IMR-90 (cell line): ENCODE measurements at places on chromosomes 2 and 18. TPM values are rescaled to one million over a fixed set of nuclear protein-coding genes. Genes with fewer than 3 reads are reported as not detected.

DNAJC27 gene
- total RNA-seq = 2.0 and 2.8 TPM in 2 replicates

GRCh38 chr2:162123806-162124758 lies 28.0 kb downstream of the GCG start:
- no peaks in the 10 kb centered on the region for H3K36me3 ChIP-seq
- no peak overlapping the region for H3K27ac ChIP-seq
- peaks cover 5% of the 10 kb centered on the region; the same call in 1 of the 2 replicates for H3K4me1 ChIP-seq
- H3K4me3 ChIP-seq = no peak overlapping the region
- DNase-seq = peak; percentile 63

- H3K4me1 ChIP-seq = no peaks in the 10 kb centered on the region
- H3K4me3 ChIP-seq = no peak overlapping the region
- no peaks in the 10 kb centered on the region for H3K36me3 ChIP-seq
- H3K27ac ChIP-seq = no peak overlapping the region
- DNase-seq = no peak
Observed at GRCh38 chr2:232993231-232993821, 19.7 kb downstream of the NGEF start.

SLC9A4 gene
- total RNA-seq = not detected in 2 replicates

EPHA4 gene
- 111 and 132 TPM in 2 replicates for total RNA-seq

DNA sequence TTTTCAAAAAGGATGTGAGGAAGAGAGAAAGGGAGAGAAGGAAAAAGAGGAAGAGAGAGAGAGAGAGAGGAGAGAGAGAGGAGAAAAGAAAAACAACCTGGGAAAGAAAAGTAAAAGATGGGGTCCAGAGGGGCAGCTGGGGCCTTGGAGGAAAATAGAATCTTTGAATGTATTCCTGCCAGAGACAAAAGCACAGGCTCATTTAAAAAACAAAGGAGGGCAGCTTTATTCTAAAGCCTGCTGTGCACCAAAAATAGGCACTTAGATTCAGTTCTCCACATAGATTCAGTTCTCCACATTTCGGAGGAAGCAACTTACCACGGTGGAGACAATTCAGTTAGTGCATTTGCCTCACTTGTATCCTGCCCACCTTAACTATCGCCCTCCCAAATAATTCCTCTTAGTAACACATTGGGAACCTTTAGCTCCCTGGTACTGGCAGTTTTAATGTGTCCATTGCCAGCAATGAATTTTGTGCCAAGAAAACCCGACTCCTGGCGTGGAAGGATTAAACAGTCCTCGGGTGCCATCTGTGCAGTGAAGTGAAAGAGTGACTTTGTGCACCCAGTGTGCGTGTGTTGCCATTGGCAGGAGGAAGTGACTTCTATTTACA lies 71.3 kb downstream of the DPP4 start:
- no peak overlapping the region for H3K4me3 ChIP-seq
- no peaks in the 10 kb centered on the region for H3K27me3 ChIP-seq
- no peak for DNase-seq
- no peak overlapping the region for H3K27ac ChIP-seq
- H3K4me1 ChIP-seq = peaks cover 2% of the 10 kb centered on the region; the same call in 1 of the 2 replicates

FAM237A gene
- total RNA-seq = not detected in 2 replicates

GRCh38 chr2:119383410-119384140 lies 16.8 kb downstream of the DBI start:
- no peaks in the 10 kb centered on the region for H3K4me1 ChIP-seq
- no peak overlapping the region for H3K4me3 ChIP-seq
- no peak overlapping the region for H3K27ac ChIP-seq
- H3K36me3 ChIP-seq = no peaks in the 10 kb centered on the region
- H3K27me3 ChIP-seq = peaks cover 2% of the 10 kb centered on the region

DNA sequence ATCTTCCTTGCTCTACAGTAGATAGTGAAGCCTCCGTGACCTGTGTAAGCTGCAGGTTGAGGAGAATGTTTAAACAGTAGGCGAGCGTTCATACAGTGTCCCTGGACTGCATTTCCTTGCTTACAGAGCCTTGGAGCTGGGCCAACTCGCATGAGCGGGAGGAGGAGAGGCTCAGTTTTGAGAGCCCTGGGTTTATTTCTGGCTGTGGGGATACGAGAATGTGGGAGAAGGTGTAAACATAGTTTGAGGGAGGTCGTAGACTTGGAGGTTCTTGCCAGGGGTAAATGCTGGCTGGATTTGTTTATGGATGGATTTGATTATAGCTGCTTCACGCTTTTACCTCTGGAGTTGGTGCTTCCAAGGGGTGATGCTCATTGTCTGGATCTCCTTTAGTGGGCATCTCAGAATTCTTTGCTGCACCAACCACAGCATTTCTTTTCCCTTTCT lies 20.8 kb downstream of the CRIM1 start:
- H3K4me3 ChIP-seq = no peak overlapping the region
- H3K36me3 ChIP-seq = peaks cover 9% of the 10 kb centered on the region

POTEI gene
- total RNA-seq = not detected in 2 replicates

INHA gene
- not detected in 2 replicates for total RNA-seq

DNA sequence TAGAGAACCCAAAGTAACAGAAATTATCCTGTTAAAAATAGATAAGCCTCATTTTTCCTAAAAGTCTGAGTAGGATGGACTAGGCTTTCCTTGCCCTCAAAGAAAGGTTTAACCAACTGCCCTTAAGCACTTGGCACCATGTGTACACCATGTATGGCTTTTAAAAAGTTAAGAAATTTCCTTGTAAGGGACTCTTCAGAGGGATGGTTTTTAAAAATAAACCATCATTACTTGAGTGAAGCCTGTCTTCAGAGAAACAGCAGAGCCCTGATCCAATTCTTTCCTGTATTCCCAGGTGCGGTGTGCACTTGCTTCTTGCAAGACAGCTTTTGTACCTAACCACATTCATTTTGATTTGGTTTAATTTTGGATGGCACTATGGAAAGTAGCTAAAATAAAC lies 1.1 kb upstream of the NEMP2 start:
- DNase-seq = no peak
- no peak overlapping the region for H3K4me3 ChIP-seq
- peaks cover 6% of the 10 kb centered on the region for H3K4me1 ChIP-seq
- no peaks in the 10 kb centered on the region for H3K36me3 ChIP-seq

SLC38A11 gene
- total RNA-seq = under 0.01 and 0.18 TPM in 2 replicates

DIS3L2 gene
- 16.7 and 19.2 TPM in 2 replicates for total RNA-seq

DNA sequence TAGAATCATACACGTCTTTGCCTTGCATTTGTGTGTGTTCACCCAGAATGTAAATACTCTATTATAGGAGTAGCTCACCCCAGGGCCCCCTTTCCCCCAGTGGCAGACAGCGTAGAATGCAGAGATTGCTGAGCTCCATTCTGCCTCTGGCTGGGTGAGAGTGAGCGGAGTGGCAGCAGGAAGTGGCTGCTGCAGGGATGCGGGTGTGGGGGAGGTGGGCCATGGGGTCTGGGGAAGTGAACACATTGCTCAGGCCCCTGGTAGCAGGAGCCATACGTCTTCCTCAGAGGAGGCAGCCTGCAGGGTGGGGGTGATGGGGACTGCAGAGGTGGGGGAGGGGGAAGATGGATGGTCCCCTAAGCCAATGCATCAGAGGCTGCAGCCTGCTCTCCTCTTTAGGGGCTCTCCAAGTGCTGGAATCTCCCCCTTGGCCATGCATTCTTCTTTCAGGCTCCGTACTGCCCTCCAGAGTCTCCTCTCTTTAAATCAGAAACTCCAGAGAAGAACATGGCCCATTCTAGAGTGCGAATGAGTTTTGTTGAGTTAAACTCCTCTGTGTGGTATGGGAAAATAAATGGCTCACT lies 72.2 kb downstream of the CELF4 start:
- no peak overlapping the region for H3K27ac ChIP-seq
- H3K4me1 ChIP-seq = no peaks in the 10 kb centered on the region
- H3K4me3 ChIP-seq = no peak overlapping the region
- DNase-seq = no peak
- peaks cover 6% of the 10 kb centered on the region; the same call in 1 of the 2 replicates for H3K27me3 ChIP-seq
- no peaks in the 10 kb centered on the region for H3K36me3 ChIP-seq

GRCh38 chr2:7841751-7842150 lies 840.1 kb upstream of the ID2 start:
- no peaks in the 10 kb centered on the region for H3K36me3 ChIP-seq
- peaks cover 4% of the 10 kb centered on the region for H3K4me1 ChIP-seq
- no peak for DNase-seq
- no peak overlapping the region for H3K4me3 ChIP-seq

DNA sequence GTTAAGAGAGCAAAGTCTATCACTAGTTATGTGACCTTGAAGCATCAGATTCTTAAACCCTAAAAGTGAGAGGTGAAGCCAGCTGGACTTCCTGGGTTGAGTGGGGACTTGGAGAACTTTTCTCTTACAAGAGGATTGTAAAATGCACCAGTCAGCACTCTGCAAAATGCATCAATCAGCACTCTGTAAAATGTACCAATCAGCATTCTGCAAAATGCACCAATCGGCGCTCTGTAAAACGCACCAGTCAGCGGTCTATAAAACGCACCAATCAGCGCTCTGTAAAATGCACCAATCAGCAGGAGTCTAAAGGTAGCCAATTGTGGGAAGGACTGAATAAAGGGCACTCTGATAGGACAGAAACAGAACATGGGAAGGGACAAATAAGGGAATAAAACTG lies 291.6 kb upstream of the FAM98A start:
- H3K4me1 ChIP-seq = no peaks in the 10 kb centered on the region
- H3K27ac ChIP-seq = no peak overlapping the region
- H3K4me3 ChIP-seq = no peak overlapping the region
- no peak for DNase-seq

SFT2D3 gene
- 2.5 and 3.9 TPM in 2 replicates for total RNA-seq

GRCh38 chr2:236175548-236176150 lies 7.5 kb upstream of the GBX2 start:
- H3K36me3 ChIP-seq = no peaks in the 10 kb centered on the region
- DNase-seq = no peak
- H3K4me1 ChIP-seq = peaks cover 6% of the 10 kb centered on the region
- no peak overlapping the region for H3K27ac ChIP-seq
- H3K4me3 ChIP-seq = no peak overlapping the region
- H3K27me3 ChIP-seq = peaks cover 45% of the 10 kb centered on the region

- no peaks in the 10 kb centered on the region for H3K36me3 ChIP-seq
- no peak overlapping the region for H3K4me3 ChIP-seq
- DNase-seq = no peak
Observed at GRCh38 chr2:232316461-232317330, 61.9 kb upstream of the ALPP start.

GRCh38 chr18:62939433-62939832 lies 224.1 kb downstream of the PHLPP1 start:
- DNase-seq = no peak
- H3K36me3 ChIP-seq = peaks cover 1% of the 10 kb centered on the region; the same call in 1 of the 2 replicates
- 0 out of 2 replicates have a peak, but pooled peaks cover 4% of the 10 kb centered on the region for H3K4me1 ChIP-seq
- H3K4me3 ChIP-seq = no peak overlapping the region

DNA sequence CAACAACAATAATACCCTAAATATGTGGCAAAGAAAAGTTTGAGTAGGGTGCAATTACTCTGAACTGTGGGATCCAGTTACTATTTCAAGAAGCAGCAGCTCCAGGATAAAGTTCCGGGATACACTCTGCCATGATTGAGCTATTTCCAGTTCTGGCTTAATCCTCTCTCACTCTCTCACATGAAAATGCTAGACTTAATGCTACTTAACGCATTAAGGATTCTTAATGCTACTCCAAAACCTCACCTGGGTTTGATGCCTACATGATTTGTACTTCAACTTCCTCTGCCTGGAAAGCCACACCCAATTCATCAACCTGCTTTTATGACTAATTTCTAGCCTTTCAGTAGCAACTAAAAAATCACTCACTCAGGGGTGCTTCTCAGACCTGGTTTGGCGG lies 151.1 kb upstream of the HNMT start:
- H3K4me3 ChIP-seq = no peak overlapping the region
- no peak overlapping the region for H3K27ac ChIP-seq
- H3K36me3 ChIP-seq = no peaks in the 10 kb centered on the region
- H3K4me1 ChIP-seq = no peaks in the 10 kb centered on the region
- H3K27me3 ChIP-seq = no peaks in the 10 kb centered on the region

DNA sequence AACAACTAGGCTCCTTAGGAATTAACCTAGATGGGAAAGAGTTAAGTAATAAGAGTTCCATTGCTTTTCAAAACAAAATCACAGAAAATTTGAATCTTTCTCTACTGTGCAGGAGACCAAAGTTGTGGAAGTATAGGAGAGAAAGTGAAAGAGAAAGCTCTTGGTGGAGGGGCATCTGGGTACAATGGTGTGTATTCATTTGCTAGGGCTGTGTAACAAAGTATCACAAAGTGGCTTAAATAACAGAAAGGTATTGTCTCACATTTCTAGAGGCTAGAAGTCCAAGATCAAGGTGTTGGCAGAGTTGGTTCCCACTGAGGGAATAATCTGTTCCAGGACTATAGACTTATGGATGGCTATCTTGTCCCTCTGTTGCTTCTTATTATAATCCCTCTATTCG lies 50.5 kb upstream of the GORASP2 start:
- H3K4me1 ChIP-seq = no peaks in the 10 kb centered on the region
- H3K4me3 ChIP-seq = no peak overlapping the region
- DNase-seq = no peak
- no peaks in the 10 kb centered on the region for H3K36me3 ChIP-seq
- peaks cover 6% of the 10 kb centered on the region; the same call in 1 of the 2 replicates for H3K27me3 ChIP-seq

DNA sequence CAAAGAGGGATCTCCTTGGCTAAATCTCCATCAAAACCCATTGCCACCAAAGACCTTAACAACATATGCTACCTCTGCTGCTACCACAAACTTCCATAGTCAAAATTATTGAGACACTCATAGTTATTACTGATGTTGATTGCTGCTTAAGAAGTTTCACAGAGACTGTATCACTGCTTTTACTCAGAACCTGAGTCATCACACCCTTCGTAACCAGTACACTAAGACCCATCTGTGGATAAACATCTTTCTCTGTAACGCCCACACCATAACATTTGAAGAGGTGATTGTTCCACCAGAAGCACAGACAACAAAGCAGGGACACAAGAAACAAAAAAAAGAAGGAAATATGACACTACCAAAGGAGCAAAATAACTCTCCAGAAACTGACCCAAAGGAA lies 1563.1 kb downstream of the LRP1B start:
- H3K4me3 ChIP-seq = no peak overlapping the region
- H3K4me1 ChIP-seq = no peaks in the 10 kb centered on the region
- peak; percentile 20 for DNase-seq
- no peak overlapping the region for H3K27ac ChIP-seq
- H3K36me3 ChIP-seq = no peaks in the 10 kb centered on the region

RNU2-63P gene
- under 0.01 and 174 TPM in 2 replicates for total RNA-seq

GRCh38 chr2:66433945-66434678 lies 813 bp upstream of the MEIS1 start:
- H3K27me3 ChIP-seq = no peaks in the 10 kb centered on the region
- H3K4me3 ChIP-seq = peak overlapping the region; percentile 99
- H3K36me3 ChIP-seq = peaks cover 16% of the 10 kb centered on the region
- DNase-seq = peak; percentile 76
